ENCODE measurements at places on chromosomes 3 and 15.

DNA sequence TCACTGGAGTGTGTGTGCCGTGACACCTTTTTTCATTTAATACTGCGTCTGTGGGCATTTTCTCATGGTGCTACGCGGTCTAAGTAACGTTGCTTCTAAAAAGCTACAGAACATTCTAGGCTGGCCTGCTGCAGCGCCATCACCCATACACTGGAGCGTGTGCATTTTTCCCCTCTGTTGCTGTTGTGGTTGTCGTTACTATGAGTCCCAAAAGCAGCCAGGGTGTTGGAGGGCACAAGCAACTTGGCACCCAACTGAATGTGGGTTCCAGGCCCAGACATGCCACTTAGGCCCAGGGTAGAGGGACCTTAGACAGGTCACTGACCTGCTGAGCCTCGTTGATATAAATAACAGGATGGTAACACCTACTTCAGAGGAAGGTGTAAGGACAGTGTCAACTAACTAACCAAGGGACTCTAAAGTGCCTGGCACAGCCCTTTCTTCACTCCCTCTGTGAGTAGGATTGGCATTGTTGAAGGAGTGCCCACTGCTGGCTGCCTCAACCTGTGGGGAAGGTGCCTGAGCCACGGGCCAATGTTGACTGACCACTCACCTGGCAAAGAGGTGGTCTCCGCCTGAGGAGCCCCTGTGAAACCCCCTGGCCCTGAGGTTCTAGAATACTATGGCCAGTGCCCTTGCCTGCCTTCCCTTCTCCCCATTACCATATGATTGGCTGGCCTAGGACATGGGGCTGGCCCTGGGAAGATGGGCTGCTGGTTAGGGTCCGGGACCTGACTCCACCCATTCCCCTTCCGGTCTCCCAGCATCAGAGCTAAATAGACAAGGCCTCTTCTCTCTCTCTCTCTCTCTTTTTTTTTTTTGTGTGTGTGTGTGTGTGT is 3.5 kb downstream of the CSK start:
- no peak for DNase-seq

- DNase-seq, result no peak
These were observed 28.2 kb upstream of the RSL24D1 start for GRCh38 chr15:55224892-55225291.

- DNase-seq, result no peak
These were observed 12.1 kb downstream of the ZIC4 start for GRCh38 chr3:147393943-147394883.

DNA sequence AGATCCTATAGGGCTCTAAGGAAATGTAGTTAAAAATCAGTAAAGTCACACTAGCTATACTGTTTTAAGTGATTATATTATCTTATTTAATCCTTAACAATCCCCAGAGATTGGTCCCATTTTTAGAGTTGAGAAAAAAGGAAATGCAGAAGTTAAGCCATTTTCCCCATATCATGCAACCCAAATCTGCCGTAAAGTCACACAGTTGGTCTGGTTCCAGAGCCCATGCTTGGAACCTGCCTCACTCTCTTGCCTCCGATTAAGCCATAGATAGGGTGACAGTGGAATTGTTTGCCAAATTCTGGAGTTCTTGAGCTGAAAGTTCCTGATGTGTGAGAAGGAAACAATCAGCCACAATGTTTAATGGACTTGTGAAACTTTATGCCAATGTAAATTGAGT is 2.3 kb upstream of the P2RY13 start:
- no peak for DNase-seq

- DNase-seq, result no peak
These were observed 112.9 kb upstream of the SLC6A11 start for GRCh38 chr3:10702961-10703740.

- DNase-seq, result no peak
These were observed 71.3 kb downstream of the CLSTN2 start for GRCh38 chr3:140006331-140006730.

DNA sequence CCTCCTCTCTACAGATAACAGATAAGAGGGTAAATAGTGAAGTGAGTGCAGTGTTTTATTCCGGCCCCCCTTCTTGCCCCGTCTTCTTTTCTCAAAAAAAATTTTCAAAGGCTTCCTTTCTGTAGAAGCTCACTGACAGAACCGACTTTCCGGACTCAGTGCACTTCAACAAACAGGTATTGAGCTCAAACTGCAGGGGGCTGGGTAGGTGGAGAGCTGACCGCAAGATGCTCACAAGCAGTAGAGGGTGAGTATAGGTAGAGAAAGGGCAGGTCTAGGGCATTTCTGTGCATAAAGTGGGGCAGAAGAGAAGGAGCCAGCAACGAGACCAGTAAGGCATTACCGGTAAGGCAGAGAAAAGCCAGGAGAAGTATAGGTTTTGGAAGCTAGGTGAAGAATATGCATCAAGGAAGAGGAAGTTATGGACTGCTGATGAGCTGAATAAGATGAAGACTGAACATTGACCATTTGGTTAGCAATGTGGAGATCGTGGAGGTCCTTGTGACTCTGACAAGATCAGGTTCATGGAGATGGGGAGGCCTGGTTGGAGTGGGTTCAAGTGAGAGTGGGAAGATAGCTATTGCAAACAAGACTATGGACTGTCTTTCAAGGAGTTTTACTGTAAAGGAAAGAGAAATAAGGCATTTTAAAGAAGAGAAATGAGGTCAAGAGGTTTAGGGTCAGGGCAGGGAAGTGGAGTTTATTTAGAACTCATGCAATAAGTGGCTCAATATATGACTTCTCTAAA is 97.4 kb downstream of the ST6GAL1 start:
- peak; percentile 44 for DNase-seq

GRCh38 chr3:4601892-4602291 is 108.7 kb downstream of the ITPR1 start:
- DNase-seq, result no peak

- no peak for DNase-seq
These were observed 405.6 kb downstream of the GRM7 start for GRCh38 chr3:7266551-7266950.
